ENCODE measurements at places on chromosomes 2 and 18.

GRCh38 chr2:9780368-9781130, 62.7 kb upstream of the TAF1B start:
- no peak for DNase-seq

DNA sequence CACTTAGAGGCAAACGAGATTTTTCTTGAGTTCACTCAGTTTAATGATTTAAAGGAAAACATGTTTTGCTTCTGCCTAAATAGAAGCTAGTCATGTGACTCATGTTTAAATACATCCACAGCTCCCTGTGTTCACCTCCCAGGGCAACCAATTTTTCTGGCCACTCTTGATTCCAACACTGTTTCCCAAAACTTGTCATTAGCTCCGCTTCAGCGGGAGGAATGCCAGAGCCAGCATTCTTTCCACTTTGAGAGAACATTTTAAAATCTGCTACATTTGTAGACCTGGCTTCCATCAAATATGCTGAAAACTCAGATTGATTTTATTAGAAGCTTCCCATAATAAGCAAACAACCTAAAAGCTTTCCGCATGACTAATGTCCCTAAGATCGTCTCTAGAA, 2.8 kb upstream of the CYS1 start:
- no peak for DNase-seq

DNA sequence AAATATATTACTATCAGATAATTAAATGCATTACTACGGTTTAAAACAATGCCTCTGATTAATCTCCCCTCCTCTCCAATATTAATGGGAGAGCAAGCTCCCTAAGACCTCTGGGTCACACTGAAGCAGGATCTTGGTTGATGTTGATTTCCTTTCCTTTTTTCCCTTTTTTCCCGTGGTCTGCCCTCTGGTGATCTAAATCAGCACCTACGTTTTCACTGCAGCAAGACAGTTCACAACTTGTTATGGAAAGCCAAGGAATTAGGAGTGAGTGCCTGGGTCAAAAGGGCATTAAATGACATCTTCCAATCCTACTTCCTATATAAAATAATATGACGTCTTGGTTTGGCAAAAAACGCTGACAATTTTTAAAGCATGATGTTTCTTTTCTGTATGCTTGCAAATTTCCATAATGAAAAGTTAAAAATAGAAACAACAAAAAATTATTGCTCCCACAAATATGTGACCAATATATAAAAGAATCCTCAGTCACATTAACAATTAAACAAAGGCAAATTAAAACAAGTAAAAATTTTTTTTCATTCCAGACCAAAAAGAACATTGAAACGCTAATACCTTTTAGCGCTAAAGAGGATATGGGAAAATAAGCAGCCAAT, 7.9 kb upstream of the CFAP36 start:
- DNase-seq: no peak

GRCh38 chr2:188193230-188193629, 98.4 kb upstream of the GULP1 start:
- no peak for DNase-seq

- DNase-seq: no peak
These were observed 85.6 kb downstream of the SMIM21 start for GRCh38 chr18:75341897-75342296.

- no peak for DNase-seq
These were observed 35.5 kb upstream of the AQP4 start for GRCh38 chr18:26901020-26901419.

GRCh38 chr2:201152999-201153815, 29.7 kb upstream of the CASP10 start:
- DNase-seq: no peak

GRCh38 chr2:62854600-62855514, 149.3 kb downstream of the EHBP1 start:
- no peak for DNase-seq

DNA sequence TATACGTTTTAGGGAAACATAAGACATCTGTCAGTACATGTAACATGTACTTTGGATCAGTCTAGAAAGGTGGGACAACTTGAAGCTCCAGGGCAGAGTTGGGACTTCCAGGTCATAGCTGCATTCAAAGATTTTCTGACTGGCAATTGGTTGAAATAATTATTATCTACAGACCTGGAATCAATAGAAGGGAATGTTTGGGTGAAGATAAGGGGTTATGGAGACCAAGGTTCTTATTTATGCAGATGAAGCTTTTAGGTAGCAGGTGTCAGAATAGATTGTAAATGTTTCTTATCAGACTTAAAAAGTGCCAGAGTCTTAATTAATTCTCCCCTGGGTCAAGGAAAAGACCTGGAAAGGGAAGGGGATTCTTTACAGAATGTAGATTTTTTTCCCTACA, 19.8 kb downstream of the RPIA start:
- no peak for DNase-seq

DNA sequence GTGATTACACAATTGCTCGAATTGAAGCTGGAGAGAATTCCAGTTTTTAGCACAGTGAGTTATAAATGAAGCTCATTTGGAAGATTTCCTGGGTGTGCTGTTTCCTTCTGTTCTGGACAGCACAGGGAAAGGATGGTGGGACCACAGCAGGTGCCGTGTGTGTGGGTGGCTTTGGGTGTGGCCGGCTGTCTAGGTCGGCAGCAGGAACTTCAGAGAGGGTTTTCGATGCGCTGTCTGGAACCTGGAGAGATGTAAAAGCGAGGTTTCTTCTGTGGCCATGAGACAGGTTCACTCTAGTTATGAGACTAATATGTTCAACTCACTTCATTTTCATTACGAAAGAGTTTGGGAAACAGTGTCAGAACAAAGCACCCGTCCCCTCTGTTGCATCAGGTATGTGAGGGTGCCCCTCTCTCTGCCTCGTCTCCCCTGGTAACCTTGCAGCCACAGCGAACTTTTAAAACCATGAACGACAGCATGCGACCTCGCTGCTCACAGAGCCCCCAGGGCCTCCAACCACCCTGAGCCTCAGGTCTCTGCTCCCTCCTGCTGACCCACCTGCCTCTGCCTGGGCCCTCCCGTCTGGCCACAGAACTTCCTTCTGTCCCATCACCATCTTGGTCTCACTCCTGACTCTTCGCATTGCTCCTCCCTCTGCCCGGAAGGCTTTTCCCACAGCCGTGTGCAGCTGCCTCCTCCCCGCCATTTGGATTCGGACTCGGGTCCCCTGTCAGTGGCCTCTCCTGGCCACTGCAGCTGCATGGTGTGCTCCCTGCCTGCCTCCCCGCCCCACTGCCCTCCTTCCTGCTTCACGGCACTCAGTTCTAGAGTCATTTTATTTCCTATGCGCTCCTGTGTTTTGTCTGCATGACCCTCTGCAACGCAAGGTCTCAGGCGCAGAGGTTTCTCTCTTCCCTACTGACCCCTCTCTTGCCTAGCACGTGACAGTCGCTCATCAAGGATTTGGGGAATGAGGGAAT, 151.2 kb downstream of the NDUFA10 start:
- no peak for DNase-seq

GRCh38 chr2:43225093-43225787, 1.2 kb downstream of the ZFP36L2 start:
- DNase-seq: peak; percentile 92

DNA sequence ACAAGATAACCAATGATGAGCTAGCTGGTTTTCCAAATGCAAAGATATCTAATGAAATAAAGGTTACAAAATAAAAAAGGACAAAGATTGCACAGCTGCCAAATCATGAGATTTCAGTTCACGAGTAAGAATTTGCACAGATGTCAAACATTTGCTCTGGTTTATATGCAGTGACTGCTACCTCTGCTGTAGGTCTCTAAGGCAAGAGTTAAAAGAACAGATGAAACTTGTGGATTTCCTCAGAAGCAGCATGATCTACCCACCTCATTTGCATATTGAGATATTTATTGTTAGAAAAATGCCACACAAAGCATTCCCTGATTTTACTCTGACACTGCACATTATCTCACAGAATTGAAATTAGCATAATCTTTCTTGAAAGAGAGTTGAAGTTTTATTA, 763.2 kb upstream of the ZEB2 start:
- no peak for DNase-seq

- peak; percentile 68 for DNase-seq
These were observed 759 bp downstream of the PPP4R3B start for GRCh38 chr2:55616551-55617174.

- DNase-seq: no peak
These were observed 52.7 kb downstream of the ADD2 start for GRCh38 chr2:70715071-70715985.

GRCh38 chr2:101956465-101957438, 35.0 kb upstream of the IL1R2 start:
- no peak for DNase-seq

DNA sequence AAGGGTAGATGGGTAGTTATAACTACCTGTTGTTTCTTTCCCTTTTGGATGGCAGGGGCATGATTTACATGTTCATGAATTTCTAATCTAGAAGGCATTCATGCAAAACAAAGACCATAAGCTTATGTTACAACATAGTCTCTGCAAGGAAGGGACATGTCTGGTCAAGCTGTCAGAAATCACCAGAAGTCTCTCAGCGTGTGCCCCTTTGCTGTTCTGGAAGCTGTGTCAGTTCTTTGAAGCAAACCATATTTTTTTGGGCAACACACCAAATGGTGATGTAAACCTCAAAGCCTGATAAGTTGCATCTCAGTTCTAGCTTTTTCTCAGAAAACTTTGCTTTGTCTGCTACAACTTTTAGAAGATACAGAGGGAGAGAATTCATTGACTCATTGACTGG, 173.5 kb upstream of the CTAGE1 start:
- no peak for DNase-seq

GRCh38 chr2:26735883-26736588, 28.0 kb upstream of the SLC35F6 start:
- no peak for DNase-seq

- no peak for DNase-seq
These were observed 159.7 kb upstream of the BOD1L2 start for GRCh38 chr18:56987236-56987635.

- DNase-seq: no peak
These were observed 25.6 kb downstream of the HADHB start for GRCh38 chr2:26270373-26270772.

GRCh38 chr18:37913051-37913450, 347.5 kb upstream of the CELF4 start:
- no peak for DNase-seq

- no peak for DNase-seq
These were observed 245.0 kb upstream of the FN1 start for GRCh38 chr2:215680605-215681598.

All from right kidney (tissue), 9 donors.